SHP77 treated with DMSO at 0.1 percent for 48 hours (cell line): ENCODE measurements at places on chromosomes 3 and 15.

DNA sequence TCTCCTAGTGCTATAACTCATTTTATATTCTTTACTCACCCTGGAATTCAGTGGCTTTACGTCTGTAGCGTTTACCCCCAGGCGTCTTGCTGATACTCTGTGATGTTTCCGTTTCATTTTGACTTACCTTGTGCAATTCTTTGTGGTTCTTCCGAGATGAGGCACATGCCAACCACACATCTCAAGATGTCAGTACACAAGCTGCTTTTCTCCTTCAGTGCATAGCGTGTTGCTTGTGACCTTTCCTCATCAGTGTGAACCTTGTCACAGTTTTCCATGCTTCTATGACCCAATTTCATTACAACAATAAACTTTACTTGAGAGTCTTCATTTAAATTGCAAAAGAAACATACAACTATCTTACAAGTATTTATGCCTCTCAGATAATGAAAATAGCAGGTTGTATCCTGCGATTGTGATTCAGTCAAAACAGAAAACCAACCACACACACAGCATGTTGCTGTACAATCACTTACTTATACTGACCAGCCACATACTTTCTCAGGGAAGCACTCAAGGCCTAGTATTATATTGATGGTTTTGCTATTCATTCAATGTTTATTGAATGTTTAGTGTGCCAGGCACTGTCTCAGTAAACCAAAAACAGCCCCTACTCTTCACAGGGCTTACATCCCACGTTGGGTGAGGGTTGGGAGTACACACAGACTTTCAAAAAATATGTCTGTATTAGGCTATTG, 4.6 kb upstream of the TBL1XR1 start:
- no peak for DNase-seq

DNA sequence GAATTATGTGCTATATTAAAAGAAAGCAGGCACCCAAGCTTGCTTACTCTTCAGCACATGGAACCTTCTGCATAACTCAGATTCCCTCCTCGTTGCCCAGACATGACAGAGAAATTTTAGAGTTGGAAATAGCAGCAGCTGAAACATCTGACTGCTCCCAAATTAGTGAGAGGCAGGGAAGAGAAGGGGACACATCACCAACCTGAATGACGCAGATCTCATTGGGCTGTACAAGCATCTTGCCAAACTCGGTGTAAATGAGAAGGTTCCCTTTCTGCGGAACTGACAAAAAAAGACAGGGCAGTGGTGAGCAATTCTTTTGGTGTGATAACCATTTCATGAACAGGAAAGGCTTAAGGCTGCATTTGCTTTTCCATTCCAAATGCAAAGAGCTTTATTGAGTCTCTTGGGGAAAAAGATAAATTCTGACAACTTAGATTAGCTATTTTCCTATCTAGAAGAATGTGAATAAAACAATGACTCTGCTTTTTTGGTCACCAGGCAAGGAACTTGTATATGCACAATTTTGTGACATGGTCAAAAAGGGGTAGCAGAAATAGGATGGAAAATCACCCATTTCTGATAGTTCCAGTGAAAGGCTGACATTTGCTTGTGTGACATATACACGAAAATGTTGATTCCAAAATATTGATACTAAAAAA, 35.1 kb downstream of the HGD start:
- DNase-seq = no peak

DNA sequence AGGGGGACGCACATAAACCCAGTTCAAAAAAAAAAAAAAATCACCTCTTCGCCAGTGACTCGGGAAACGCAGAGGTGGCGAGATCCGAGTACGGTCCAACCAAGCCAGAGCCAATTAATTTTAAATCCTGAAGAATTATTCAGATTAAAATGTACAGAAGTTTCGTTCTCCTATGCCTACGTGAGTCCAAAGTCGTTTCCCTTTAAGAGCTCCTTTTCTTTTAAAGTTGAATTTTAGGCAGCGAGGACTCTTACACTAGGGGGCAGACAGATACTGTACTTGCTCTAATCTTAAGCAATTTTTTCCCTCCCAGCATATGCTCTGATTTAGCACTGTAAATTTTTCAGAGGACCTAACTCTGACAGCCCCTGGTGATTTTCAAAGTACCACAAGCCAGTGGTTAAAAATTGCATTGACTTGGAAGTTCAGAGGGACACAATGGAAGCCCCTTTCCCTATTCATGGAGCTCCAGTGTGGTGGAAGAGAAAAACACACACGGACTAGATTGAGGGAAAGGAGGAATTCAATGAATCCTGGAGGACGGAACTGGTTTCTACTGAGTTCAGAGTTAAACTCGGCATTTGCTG, 3.3 kb upstream of the NR2F2 start:
- DNase-seq = no peak

DNA sequence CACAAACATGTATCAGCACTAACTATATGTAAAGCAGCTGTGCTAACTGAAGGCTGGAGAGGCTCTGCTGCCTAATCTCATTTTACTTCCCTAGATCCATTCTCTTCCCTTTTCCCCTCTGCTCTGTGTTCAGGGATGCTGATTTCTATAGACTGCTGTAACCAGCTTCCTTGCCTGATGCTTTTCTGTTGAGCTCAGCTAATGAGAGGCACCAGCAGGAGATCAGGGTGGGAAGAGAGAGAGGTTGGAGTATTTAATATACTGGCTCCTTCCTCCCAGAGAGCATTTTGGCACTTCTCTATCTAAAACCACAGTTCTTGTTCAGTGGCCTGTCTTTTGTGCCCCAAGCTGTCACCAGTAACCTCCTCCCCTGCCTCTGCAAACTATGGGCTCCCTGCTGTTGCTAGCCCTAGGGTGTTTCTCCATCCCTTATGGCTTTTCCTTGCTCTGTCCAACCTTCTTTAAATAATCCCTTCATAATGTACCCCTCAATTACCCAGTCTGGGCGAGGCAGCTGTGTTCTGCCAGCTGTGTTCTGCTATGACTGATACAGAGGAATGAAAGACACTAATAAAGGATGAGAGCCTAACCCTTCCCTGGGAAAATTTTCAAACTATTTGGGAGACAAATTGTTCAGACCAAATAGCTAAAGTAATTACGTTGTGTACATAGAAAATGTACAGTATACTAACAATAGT, 69.5 kb downstream of the CADPS start:
- DNase-seq = no peak

GRCh38 chr3:21528291-21528995, 222.6 kb downstream of the ZNF385D start:
- no peak for DNase-seq

DNA sequence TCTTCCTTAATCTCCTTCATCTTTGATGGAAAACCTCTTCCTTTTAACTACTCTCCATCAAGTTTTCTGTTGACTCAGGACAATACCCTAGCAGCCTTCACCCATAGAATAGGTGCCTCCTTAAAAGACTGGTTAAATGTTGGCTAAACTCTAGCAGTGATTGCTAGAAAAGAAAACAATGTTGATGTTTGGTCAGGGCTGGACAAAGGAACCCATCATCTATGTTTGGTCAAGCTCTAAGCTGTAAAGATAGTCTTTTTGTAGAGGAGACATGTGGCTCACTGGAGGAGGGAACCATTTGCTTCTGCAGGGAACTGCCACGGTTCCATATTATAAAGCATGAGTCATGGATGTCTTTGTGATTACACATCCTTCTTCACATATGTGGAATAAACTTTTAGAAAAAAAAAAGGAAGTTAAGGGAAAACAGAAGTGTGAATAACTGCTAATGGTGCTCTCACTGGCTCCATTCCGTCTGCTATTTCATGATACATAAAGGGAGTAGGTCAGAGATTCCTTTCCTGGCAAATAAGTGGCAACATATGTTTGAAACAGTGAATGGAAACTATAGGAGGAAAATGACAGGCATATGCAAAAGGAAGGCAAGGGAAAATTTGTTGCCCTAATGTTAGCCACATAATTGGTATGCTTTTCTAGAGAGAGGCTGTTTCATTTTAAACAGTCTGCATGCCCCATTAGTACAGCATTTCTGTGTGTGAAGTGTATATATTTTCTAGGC, 78.2 kb downstream of the CMSS1 start:
- no peak for DNase-seq

- DNase-seq = no peak
Measured at GRCh38 chr3:45020534-45020933, 5.6 kb upstream of the CLEC3B start.

GRCh38 chr3:15181963-15182362, 24.1 kb upstream of the CAPN7 start:
- no peak for DNase-seq

DNA sequence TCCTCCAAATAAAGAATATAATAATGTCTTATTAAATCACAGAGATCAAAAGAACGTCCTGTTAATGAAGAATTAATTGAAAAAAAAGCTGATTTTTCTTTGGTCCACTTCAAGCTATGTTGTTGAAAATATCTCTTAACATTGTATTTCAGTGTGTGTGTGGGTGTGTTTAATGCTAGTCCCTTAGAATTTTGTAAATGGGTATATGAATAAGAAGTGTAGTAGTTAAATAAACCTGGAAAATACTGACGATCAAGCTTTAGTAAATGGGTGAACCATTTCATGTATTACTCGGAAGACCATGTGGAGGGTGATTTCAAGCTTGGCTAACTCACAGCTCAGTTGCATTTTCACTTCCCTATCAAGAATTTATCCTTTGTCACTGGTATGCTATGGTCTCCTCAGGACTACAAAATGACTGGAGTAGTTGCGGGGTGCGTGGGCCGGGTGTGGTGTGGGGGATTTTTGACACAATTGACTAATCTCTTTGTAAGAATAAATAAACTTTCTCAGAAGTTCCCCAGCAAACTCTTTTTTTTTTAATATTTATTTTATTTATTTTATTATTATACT, 586.4 kb downstream of the GRM7 start:
- no peak for DNase-seq

DNA sequence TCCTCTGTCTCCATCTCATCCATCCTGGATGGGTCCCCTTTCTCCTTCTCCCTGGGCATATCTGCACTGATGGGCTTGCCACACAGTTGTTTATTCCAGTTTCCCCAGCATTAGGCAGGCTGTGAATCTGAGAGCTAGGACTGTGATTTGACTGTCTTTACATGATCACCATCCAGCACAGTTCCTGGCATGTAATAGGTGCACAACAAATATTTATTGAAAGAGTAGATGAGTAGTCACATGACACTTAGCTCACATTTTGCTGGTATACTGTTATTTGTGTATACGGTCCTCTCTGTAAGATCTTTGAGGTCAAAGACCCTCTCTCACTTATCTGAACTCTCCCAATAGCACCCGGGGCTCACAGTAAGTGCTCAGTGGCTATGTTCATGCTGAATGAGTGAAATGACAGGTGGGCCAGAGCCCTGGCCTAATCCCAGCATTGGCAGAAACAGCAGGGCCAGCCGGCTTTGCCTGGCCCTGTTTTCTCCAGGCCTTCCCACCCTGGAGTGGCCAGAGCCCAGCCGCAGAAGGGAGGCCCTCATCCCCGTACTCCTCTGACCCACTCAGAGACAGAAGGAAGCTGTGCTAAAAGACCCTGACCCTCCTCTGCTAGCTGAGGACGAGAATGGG, 16.2 kb upstream of the BAHD1 start:
- DNase-seq = no peak

DNA sequence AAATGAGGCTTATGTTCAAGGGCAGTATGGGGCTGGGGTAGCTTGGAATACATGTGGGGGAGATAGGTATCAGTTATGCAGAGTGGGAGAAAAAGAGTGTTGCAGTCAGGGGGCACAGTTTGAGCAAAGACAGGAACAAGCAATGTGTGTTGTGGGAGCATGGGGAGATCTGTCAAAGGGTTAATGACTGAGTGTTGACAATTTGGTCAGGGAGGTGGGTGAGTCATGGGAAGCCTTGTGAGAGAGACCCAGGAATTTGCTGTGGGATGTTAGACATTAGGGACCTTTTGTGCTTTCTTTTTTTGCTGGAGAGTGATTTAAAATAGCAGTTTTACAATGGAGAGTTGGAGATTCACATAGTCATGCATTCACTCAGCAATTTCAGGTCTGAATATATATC, 221.6 kb upstream of the NR2E3 start:
- DNase-seq = no peak

DNA sequence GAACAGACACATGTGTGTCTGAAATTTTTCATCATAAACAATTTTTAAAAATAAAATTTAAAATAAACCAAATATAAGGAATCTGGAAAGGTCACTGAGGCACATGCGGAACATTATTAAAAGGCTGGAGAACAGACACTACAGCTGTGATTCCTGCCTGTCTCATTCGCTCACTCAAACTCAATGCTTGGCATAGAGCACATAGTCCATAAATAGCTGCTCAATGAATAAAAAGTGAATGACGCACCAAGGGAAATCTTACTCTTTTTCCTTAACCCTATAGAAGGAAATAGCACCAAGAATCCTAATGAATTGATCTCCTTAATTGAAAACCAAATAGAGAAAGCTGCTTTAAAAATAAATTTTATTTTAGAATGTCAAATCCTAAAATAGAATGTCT, 98.4 kb downstream of the FSIP1 start:
- DNase-seq = no peak

GRCh38 chr15:58520464-58520863, 88.7 kb downstream of the LIPC start:
- DNase-seq = no peak

DNA sequence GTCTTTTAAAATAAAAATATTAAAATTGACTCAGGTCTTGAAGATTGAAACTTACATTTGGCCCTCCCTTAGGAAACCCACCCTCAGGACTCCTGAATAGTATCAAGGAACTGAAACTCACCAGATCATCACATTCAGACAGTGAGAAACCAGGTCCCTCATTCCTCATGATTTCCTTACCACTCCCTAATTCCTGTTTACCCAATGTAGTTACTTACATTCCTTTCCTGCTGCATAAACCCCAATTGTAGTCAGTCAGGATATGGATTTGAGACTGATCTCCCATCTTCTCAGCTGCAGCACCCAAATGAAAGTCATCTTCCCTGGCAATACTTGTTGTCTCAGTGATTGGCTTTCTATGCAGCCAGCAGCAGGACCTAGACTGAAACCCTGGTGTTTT, 8.6 kb downstream of the ATP13A4 start:
- DNase-seq = no peak

DNA sequence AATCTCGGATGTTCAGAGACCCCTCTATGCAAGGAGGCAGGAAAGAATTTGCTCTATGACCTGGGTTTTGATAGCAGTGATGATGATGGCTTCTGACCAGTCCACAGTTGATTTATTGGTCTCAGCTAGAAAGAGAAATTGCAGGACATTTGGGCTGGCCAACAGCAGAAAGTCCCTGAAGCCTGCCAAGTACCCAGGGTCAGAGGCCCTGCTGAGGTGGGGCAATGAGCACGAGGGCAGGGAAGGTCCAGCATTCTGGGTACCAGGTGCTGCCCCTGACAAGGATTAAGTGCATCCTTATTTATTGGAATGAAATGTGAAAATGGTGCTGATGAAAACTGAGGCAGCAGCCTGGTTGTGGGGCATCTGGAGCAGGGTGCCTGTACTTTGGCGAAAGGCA, 19.8 kb downstream of the C3orf62 start:
- no peak for DNase-seq

DNA sequence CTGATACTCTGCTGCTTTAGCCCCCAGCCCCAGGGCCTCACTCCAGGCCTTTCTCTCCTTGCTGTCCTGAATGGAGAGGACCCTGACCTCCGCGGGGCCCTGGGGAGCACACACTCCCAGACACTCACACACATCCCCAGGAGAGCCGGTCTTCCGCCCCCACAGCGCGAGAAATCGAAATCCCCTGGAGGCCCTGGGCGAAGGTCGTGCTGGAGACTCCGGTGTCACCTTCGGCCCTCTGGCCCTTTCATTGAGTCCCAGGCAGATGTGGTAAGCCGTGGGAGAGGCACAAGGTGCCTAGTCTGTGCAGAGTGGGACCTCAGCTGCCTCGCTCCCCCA, 848 bp upstream of the GOLGA8B start:
- DNase-seq = no peak
